ENCODE measurements at places on chromosomes 5 and 9.

DNA sequence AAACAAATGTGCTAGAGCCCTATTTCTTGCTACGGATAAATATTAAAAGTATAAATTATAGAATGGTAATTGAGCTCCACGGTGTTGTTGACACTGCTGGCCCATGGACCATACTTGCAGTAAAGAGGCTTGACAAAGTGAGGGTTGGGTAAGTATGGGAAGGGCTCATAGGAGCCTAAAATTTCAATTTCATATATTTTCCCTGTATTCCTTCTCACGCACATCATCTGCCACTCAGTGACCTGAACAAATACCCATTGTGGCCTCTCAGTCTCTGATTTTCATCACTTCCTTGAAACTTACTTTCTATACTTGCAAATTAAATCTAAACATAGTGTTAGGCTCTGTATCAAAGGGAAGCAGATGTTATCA, 116.5 kb downstream of the PIK3R1 start:
- no peak for DNase-seq

GRCh38 chr5:58739051-58739450, 156.2 kb downstream of the RAB3C start:
- no peak for DNase-seq

GRCh38 chr5:6496207-6496584, 47.5 kb downstream of the UBE2QL1 start:
- no peak for DNase-seq

GRCh38 chr5:168723037-168723436, 143.9 kb upstream of the PANK3 start:
- DNase-seq, result no peak

GRCh38 chr9:129365196-129365595, 187.1 kb upstream of the IER5L start:
- no peak for DNase-seq
